ENCODE measurements at places on chromosomes 3 and 15.

DNA sequence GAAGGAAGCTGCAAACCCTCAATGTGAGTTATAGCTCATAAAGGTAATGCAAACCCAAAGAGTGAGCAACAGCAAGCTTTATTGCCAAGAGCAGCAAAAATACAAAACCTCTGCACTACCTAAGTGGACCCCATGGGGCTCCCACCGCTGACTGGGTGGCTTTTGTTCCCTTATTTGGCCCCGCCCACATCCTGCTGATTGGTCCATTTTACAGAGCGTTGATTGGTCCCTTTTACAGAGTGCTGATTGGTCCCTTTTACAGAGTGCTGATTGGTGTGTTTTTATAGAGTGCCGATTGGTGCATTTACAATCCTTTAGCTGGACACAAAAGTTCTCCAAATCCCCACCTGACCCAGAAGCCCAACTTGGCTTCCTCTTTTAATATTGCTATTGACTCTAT is 154.5 kb upstream of the NSMCE3 start:
- DNase-seq: no peak

GRCh38 chr3:16433701-16434151 is 79.8 kb downstream of the RFTN1 start:
- no peak for DNase-seq

DNA sequence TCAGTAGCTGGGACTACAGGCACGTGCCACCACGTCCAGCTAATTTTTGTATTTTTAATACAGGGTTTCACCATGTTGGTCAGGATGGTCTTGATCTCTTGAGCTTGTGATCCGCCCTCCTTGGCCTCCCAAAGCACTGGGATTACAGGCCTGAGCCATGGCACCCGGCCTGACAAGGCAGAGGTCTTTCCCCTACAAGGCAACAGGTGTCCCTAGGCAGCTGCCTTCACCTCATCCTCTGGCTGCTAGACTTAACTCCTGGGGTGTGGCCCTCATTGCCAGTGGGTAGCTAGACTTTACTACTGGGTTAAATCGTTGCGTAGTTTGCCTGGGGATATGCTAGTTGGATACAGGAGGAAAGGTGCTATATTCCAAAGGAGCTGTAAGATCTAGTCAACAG is 81.4 kb downstream of the CHRD start:
- no peak for DNase-seq

- no peak for DNase-seq
Observed at GRCh38 chr15:96888764-96889163, 558.3 kb downstream of the NR2F2 start.

DNA sequence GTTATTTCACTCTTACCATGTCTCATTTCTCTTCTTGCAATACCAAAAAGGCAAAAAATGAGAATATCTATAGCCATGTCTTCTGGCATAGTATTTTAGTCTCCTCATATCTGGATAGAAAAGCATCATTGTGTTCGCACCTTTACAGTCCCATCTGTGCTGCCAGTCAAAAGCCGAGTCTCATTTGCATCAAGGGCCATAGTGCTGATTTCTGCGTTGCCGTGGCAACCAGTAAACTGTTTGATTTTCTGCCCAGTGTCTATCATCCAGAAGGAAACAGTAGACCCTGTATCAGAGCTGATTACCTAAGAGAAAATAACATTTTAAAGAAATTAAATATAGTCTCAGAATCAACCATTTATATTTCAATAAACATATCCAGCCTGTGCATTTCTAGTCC is 86.1 kb upstream of the SERPINI2 start:
- DNase-seq: no peak

DNA sequence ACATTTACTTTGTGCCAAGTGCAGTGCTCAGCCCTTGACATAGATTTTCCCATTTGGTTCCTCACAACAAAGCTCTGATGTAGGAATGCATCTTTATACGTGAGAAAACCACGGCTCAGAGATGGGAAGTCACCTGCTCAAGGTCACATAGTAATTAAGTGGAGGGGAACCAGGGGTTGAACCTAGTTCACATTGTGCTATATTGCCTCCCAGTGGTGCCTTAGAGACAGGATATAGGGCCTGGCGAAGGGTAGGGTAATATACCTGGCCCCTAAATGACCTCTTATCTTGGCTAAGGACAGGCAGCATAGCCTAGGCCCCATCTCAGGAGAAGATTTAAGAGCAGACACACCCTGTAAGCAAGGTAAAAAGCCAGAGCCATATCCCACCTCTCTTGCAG is 71.5 kb downstream of the FOXP1 start:
- no peak for DNase-seq

DNA sequence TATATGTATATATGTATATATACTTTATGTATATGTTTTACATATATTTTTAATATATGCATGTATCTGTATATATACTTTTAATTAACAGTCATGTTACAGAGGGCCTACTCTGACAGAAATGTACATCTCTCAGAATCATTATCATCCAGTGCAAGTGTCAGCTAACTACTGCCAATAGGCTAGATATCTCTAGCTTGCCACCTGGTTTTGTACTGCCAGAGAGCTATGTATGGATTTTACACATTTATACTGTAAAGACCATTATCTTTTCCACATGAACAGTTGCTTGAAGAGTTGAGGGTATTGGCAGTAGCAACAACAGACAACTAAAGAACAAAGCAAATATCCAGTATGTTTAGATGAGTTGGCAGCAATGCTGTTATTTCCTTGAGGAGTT is 99.7 kb upstream of the VGLL3 start:
- no peak for DNase-seq

DNA sequence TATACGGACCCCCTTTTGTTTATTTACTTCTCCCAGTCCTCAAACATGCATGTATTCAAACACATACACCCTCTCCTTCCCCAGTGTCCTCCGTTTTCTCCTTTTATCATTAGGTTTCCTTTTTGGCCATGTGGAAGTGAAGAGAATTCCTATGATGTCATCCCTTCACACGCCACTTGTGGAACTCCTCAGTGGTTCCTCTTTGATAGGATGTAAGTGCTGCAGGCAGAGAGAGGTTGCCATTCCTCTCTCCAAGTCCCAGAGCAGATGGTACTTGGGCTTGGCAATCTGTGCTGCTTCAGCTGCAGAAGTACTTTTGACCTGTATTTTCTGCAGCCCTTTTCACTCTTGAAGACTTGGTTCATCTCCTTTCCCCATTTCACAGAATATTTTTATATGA is 32.9 kb upstream of the CRTC3 start:
- no peak for DNase-seq

DNA sequence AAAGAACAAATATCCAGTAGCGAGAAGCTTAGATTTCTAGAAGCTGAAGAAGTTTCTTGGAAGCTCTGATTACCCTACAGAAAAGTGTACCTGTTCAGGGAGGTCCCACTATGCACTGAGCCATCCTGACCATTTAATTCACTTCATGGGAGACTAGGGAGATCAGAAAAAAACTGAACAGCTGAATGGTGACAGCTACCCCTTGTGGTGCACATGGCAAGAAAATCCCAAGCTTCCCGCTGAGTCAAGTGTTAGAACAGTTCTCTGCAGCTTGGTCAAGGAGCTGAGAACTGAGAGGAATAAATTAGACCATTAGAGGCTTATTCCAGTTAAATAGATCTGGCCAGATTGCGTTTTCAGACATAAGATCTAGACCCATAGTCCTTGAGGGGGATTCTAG is 197.2 kb upstream of the VEPH1 start:
- DNase-seq: no peak

- DNase-seq: no peak
Observed at GRCh38 chr3:145639875-145640274, 521.1 kb downstream of the PLOD2 start.

DNA sequence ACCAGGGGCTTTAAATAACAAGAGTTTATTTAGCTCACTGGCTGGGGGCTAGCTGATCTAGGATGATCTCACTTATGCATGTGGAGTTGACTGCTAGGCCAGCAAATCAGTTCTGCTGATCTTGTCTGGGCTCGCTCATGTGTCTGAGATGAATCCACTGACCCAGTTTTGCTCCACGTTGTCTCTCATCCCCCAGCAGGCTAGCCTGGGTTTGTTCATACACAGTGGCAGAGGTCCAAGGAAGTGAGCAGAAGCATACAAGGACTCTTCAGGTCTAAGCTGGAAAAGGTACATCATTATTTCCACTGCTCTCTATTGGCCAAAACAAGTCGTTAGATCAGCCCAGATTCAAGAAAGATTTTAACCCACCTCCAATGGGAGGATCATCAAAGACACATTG is 238.0 kb downstream of the PLCL2 start:
- no peak for DNase-seq

- no peak for DNase-seq
Observed at GRCh38 chr3:126713199-126713598, 9.2 kb downstream of the CHCHD6 start.

- DNase-seq: no peak
Observed at GRCh38 chr3:101928890-101929289, 79.6 kb downstream of the NFKBIZ start.

DNA sequence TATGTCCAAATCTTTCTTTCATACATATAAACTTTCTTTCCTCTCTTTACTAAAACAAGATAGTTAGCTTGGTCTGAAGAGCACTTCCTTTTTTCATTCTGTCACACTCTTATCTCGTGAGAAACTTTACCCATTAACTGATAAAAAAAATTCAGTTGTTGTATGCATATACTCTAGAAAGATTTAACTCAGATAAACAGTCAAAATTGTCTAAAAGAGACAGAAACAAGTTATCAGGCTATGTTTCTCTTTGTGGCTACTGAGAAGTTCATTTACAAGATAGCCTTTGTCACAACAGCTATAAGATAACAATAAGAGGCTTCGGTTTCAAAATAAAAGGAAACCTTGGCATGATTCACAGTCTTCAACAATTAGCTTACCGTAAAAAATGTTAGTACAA is 235.7 kb upstream of the ATP10A start:
- DNase-seq: no peak

DNA sequence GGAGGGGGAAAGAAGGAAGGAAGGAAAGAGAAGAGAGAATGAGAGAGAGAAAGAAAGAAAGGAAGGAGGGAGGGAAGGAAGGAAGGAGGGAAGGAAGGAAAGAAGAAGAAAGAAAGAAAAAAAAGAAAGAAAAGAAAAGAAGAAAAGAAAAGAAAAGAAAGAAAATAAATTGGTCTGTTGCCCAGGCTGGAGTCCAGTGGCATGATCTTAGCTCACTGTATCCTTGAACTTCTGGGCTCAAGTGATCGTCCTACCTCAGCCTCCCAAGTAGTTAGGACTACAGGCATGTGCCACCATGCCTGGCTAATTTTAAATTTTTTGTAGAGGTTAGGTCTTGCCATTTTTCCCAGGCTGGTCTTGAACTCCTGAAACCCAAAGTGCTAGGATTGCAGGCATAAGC is 11.6 kb upstream of the RNF7 start:
- DNase-seq: no peak

Measured in NCI-H1417 treated with DMSO at 0.1 percent for 48 hours (cell line).